ENCODE measurements at places on chromosomes 12 and 14.

- no peak for DNase-seq
Observed at GRCh38 chr12:52413782-52414345, 7.7 kb upstream of the KRT82 start.

DNA sequence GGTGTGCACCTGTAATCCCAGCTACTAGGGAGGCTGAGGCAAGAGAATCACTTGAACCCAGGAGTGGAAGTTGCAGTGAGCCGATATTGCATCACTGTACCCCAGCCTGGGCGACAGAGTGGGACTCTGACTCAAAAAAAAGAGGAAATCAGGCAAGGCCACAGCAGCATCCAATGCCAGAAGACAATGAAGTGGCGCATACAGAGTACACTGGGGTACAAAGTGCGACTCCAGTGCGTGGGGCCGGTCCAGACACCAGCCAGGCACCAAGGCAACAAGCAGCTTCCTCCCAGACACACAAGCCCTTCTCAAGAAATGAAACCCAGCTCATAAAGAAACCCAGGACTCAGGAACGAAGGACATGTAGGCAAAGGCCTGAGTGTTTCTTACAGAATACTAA lies 28.2 kb downstream of the TTC7B start:
- no peak for DNase-seq

DNA sequence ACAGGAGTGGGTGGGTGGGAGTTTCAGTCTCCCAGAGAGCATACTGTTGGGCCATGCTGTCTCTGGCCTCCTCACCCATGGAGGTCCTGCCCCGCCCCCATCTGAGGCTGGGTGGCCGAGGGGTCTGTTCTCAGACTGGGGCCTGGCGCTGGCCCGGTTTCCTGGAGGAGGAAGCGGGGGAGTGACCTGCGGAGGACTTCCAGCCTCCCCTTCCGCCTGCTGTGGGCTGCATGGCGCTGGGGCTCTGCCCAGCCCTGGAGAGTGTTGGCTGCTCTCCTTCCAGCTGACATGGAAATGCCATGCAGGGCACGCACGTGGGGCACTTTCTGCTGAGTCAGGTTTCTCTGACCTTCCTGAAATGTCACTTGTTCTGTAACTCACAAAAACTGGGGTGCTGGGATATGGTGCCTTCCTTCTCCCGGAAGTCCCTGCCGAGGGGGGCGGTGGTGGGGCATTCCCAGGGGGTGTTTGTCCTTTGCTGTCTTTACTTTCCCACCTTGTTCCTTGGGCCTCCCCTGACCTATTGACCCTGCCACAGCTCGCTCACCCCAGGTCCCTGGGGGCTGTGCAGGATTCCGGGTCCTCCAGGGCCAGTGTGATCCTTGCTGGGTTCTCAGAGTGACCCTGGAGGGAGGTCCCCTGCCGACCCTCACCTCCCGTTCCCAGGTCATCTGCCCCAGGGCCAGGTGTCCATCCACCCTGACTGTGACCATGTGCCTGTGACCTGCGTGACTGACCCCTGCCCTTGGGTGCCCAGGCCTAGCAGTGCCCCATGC lies 23.6 kb downstream of the PACS2 start:
- no peak for DNase-seq

DNA sequence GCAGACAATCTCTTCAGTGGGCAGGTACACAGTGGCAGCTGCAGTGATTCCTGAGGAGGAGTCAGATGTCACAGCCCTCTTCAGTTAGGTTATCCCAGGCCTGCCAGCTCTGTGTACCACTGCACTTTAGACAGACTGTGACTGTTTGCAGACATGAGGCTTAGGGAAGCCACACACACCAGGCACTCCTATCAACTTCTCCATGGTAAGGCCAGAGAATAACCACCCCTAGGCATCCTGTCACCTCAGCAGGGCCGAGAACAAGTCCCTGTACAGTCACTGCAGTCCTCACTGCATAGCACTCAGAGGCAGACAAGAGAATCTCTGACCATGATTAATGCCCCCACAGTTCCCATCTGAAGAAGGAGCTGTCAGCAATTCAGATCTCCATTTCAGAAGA lies 296.5 kb downstream of the GALC start:
- no peak for DNase-seq

GRCh38 chr12:569091-569676 lies 94.1 kb downstream of the NINJ2 start:
- DNase-seq, result no peak

- DNase-seq, result no peak
Observed at GRCh38 chr14:51597261-51598001, 54.3 kb upstream of the FRMD6 start.

GRCh38 chr12:94731733-94732360 lies 81.5 kb upstream of the TMCC3 start:
- DNase-seq, result no peak

- DNase-seq, result no peak
Observed at GRCh38 chr12:34591966-34592365, 569.7 kb downstream of the ALG10 start.

- no peak for DNase-seq
Observed at GRCh38 chr14:71398450-71398849, 491.2 kb downstream of the PCNX1 start.

- DNase-seq, result no peak
Observed at GRCh38 chr12:42187799-42188198, 43.1 kb upstream of the GXYLT1 start.

- DNase-seq, result no peak
Observed at GRCh38 chr12:124097701-124098100, 124.7 kb downstream of the ZNF664 start.

DNA sequence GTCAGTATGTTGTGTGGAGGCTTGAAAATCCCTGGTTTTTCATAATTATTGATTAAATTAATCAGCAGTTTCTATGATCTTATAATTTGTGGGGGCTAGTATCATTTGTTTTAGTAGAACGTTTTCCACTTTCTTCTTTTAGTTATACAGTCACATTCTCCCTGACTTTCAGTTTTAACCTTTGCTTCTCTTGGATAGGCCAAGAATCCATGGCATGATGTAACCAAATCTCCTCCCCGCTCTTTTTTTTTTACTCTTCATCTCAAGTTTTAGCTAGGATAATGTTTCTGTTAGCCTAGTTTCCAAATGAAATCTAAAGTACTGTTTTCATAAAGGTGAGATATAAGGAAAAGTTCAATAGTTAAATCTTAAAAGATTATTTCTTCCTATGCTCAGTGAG lies 106.5 kb downstream of the TMEM117 start:
- no peak for DNase-seq

Data from esophagus squamous epithelium (tissue), 5 donors.